ENCODE measurements at places on chromosomes 7 and 10. TPM values are rescaled to one million over a fixed set of nuclear protein-coding genes. Genes with fewer than 3 reads are reported as not detected.

GRCh38 chr7:123769371-123769770 lies 20.6 kb upstream of the WASL start:
- peak; percentile 72 for DNase-seq

GRCh38 chr10:21534604-21535493 lies 817 bp downstream of the MLLT10 start:
- peak; percentile 19 for DNase-seq

DNA sequence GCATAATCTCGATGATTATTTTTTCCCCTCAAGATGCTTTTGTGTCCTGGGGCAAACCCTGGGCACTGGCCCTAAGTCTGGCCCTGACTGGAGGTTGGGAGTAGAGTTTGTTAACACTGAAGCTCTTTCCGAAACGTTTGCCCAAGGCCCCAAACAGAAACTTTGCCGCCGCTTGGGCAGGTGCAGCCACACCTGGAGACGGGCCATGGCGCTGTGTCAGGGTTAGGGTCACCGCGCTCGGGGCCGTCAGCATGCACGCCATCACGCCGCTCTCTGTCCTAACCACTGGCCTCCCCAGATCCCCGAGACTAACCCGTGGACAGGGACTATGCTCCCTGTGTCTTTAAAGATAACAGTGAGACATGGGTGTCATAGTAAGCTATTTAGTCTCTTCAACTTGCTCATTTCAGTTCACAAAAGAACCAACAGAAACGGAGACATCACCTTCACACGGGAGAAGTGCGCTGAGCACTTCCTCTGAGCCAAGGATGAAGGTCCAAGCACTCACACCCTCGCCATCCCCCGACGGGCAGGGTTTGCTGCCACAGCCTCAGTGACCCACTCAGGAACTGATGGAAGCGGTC lies 85.3 kb upstream of the DIP2C start:
- DNase-seq: no peak

- no peak for DNase-seq
Observed at GRCh38 chr10:116909307-116909706, 60.0 kb downstream of the ENO4 start.

GRCh38 chr7:54015251-54015650 lies 526.9 kb upstream of the VSTM2A start:
- no peak for DNase-seq

The BPGM gene
- 32.5 TPM for total RNA-seq

GRCh38 chr10:79254333-79255006 lies 92.8 kb upstream of the PPIF start:
- DNase-seq: no peak

DNA sequence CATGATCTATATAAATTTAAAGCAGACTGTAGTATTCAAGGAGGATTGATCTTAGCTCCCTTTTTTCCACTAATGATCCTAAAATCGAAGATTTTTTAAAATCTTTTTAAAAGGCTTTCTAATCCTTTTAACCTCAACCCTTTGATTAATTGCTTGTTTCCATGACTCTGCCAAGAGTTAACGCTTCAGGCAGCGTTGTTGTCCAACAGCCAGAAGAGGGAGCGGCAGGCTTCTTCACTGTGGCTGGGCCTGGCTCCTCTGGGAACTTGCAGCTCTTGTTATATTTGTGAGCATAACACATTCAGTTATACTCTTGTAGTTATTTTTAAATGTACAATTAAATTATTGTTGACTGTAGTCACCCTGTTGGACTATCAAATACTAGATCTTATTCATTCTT lies 26.3 kb downstream of the CRCP start:
- no peak for DNase-seq

- no peak for DNase-seq
Observed at GRCh38 chr7:17184805-17185689, 113.4 kb upstream of the AHR start.

DNA sequence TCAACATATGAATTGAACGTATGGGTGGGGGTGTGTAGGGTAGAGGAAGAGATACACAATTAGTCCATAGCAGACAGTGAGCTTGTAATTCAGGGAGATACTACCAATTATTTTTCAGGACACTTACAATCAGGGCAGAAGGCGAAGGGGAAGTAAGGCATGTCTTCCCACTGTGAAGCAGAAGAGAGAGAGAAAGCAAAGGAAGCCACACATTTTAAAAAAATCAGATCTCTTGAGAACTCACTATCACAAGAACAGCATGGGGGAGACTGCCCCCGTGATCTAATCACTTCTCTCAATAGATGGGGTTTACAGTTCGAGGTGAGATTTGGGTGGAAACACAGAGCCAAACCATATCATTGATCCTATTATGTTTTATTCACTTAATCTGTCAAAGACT lies 116.4 kb upstream of the RPA3 start:
- no peak for DNase-seq

The EBLN1 gene
- not detected for total RNA-seq

- no peak for DNase-seq
Observed at GRCh38 chr7:90345595-90346335, 751 bp upstream of the GTPBP10 start.

GRCh38 chr10:117944676-117945447 lies 101.9 kb downstream of the RAB11FIP2 start:
- no peak for DNase-seq

GRCh38 chr7:114334989-114335388 lies 79.6 kb upstream of the FOXP2 start:
- DNase-seq: no peak

The OPN4 gene
- not detected for total RNA-seq

- no peak for DNase-seq
Observed at GRCh38 chr7:85595750-85596178, 408.9 kb upstream of the SEMA3D start.

GRCh38 chr10:33330543-33331378 lies 3.7 kb downstream of the NRP1 start:
- DNase-seq: peak; percentile 87

The LRMDA gene
- 5.5 TPM for total RNA-seq

DNA sequence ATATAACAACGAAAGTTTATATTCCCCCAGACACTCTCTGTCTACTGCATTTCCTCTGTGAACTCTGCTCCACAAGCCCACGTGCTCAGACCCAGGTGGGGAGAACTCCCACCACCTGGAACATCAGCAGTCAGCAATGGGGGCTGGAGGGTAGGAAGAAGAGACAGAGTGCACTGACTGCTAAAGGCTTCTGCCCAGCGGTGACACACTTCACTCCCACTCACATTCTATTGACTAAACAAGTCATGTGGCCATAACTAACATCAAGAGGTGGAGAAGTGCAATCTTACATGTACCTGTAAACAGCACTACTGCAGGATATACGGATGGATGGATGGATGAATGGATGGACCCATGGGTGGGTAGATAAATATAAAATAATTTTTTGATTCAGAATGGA lies 122.2 kb downstream of the MPP7 start:
- DNase-seq: no peak

GRCh38 chr10:93337309-93337721 lies 144.8 kb downstream of the MYOF start:
- DNase-seq: no peak

The OR2A1 gene
- not detected for total RNA-seq

GRCh38 chr7:130872341-130872740 lies 138.3 kb upstream of the KLF14 start:
- no peak for DNase-seq

- DNase-seq: no peak
Observed at GRCh38 chr10:78953113-78953798, 115.5 kb upstream of the ZMIZ1 start.

The ANKRD30A gene
- not detected for total RNA-seq

The NEBL gene
- total RNA-seq: 12.7 TPM

- no peak for DNase-seq
Observed at GRCh38 chr7:117582219-117582704, 102.4 kb downstream of the CFTR start.

GRCh38 chr10:89836840-89837164 lies 135.4 kb downstream of the KIF20B start:
- no peak for DNase-seq

GRCh38 chr7:37031571-37032257 lies 307.4 kb upstream of the AOAH start:
- peak; percentile 91 for DNase-seq

GRCh38 chr7:110027385-110027784 lies 1063.5 kb upstream of the LRRN3 start:
- DNase-seq: no peak

The CPA1 gene
- total RNA-seq: not detected

The DLX6 gene
- total RNA-seq: 1.2 TPM

The CUL2 gene
- total RNA-seq: 35.6 TPM

GRCh38 chr7:28955356-28955717 lies 2.8 kb downstream of the TRIL start:
- DNase-seq: no peak
